SHP77 (cell line): ENCODE measurements at places on chromosomes 12 and 14.

GRCh38 chr12:51195841-51196240, 22.0 kb downstream of the POU6F1 start:
- no peak for DNase-seq

DNA sequence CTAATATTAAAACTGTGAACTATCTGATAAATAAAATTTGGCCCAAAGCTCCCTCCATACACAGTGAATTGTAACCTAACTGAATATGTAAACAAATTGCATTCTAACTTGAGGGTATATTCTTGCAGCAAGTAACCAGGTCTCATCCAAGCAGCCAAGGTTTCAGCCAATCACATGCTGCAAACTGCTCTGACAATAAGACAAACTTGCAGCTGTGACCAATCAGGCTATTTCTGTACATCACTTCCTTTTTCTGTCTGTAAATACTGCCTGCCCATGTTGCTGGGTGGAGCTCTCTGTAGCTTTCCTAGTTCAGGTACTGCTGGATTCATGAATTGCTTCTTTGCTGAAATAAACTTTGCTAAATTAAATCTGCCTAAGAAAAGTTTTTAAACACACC, 499.0 kb downstream of the GALC start:
- no peak for DNase-seq

DNA sequence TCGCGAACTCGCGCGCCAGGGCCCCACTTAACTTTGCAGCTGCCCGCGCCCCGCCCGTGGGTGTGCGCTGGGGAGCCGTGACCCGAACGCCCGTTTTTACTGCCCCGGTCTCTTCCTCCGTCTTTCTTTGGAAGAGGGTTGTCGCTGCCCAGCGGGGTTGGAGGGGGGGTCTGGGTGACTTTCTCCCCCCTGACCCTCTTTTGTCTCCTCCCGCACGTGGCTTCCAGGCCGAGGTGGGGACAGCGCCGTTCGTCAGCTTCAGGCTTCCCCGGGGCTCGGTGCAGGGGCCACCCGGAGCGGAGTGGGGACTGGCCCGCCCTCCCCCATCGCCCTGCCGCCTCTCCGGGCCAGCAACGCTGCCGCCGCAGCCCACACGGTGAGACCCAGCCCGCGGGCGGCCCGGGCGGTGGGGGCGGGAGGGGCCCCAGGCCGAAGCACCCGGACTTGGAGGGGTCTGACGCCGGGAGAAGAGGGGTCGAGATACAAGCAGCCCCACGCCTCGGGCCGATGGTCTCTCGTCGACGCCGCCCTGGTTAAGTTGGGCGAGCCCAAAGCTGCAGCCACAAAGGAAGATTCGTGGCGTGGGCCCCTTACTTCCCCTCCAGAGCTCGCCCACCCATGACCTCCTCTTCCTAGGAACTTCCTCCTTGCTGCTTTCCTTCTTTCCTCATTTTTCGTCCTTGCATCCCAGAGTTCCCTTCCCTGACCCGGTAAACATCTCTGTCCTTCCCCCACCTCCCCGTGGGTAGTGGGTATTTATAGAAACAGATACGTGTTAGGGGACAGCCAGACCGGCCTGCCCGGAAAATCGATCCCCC, 1.2 kb downstream of the DYRK2 start:
- DNase-seq, result no peak

DNA sequence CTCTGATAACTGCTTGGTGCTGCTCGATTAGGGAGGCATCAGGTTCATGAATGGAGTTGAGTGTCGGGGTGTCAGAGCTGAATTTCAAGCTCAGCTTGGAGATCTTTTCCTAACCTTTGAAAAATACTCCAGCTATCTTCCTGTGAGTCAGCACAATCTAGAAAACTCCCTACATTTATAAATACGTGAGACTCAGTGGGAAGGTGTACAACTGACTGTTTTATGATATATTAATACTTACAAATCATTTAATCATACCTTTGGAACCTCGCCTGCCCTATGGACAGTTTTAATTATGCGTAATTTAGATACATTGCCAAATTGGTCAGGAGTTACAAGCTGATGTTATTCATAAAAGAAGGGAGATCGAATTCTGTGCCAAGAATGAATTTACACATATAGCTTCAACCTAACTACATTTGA, 961 bp downstream of the CMAS start:
- no peak for DNase-seq

DNA sequence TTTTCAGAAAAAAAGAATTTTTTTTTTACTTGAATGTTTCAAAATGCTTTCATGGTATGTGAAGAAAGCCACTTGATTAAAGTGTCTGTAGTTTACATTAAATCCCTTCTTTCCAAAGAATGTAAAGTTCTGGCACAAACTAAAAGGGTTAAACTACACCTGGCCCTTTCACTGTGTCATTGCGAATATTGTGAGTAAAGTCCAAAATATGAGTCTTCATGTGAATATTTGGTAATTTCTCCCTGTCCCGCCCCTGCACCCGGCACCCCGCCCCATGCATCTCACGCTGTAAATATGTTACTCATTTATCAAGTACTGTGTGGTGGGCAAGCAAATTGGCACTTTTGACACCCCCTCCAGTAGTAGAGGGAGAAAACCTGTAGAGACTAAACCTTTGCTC, 274.7 kb downstream of the TTC6 start:
- DNase-seq, result no peak
